ENCODE measurements at places on chromosomes 7 and 10.

- no peak for DNase-seq
Observed at GRCh38 chr10:5508786-5509185, 9.4 kb upstream of the CALML5 start.

DNA sequence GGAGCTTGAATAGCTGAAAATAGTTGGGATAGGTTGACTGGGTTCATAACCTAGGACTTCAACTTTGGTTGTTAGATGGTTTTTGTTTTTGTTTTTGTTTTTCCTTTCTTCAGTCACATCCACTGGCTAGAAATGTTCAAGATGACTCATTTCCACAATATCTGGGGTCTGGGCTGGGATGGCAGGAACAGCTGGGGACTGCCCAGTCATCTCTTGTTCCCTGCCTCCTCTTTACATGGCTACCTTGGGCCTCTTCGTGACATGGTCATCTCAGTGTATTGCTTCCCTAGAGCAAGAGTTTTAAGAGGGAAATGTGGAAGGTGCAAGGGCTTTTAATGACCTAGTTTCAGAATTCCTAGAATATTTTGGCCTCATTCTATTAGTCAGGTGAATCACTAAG, 915.8 kb downstream of the XPNPEP1 start:
- no peak for DNase-seq

DNA sequence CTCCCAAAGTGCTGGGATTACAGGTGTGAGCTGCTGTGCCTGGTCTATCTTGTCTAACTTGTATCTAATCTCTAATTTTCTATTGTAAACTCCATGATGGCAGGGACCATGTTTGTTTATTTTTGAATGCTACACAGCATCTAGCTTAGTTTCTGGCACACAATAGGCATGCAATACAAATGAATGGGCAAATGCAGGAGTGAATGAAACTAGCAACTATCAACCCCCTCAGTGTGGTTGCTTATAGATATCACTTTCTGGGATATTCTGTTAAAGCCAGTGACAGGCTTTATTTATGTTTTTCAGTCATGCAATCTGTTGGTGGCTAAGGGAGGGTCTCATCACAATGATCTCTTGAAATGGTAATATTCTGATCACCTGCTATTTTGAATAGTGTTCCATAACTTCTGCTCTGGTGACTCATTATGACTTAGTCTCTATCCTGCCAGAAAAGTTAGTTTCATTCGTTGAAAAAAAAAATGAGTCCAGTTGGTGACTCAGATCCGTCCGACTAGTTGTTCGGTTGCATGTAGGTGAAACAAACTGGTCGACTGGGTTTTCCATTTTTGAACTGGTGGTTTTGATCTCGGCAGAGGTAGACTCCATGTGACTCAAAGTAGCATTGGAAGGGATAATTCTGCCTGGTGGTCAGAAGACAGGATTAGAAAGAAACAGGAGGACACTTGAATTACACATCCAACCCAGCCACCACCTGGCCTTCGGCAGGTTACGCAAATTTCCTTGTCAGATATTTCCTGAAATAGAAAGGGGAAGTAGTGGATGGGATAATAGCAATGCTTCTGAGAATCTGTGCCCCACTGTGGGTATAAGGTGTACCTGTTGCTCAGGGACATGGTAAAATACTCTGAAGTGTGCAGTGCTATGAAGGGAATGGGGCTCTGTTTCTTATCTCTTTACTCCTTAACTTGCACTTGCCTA, 76.8 kb downstream of the GATA3 start:
- DNase-seq: peak; percentile 52

DNA sequence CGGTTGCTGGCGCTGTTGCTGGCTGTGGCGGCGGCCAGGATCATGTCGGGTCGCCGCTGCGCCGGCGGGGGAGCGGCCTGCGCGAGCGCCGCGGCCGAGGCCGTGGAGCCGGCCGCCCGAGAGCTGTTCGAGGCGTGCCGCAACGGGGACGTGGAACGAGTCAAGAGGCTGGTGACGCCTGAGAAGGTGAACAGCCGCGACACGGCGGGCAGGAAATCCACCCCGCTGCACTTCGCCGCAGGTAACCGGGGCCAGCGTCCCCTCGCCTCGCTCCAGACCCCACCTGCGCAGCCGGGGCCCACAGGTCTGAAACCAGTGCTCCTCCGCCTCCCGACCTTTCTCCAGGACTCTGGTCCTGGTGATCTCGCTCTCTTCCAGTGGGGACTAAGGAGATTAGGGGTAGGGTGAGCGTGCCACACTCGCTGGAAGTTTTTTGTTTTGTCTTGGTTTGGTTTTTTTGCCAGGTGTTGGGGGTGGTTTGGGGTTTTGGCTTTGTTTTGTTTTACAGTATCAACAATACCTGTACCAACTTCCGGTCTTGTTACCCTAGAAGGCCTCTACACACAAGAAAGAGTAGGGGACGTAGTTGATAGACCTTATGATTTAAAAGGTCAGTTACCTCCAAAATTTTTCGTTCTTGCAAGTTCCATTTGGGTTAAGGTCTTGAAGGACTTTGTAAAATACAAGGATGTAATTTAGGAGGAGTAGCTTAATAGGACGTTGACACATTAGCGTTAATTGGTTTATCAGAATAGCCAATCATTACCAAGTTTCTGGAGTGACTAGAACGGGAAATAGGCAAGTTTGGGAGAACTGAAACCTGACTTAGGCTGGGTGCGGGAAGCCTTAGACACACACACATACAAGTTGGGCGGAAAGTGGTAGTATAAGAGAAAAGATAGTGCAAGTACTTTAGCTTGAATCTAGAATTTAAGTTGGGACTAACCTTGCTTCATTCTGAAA, 704 bp downstream of the TNKS2 start:
- peak; percentile 32 for DNase-seq

DNA sequence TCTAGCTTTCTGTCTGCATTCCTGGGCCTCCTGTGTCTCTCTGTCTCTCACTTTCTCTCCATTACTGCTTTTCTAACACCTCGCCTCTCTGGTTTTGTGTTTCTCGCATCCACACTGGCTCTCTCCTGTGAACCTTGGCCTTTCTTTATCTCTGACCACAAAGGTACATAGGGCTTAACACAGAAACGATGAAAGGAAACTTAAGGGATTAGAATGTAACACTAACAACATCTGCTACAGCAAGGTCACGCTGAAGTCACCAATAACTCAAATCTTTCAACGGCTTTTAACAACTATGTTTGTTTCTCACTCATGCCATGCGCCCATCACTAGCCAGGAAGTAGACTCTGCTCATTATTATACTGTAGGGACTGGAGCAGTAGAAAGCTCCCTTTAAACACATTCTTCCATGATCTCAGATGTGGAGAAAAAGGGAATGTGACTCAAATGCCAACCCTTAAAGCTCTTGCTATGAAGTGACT, 9.3 kb upstream of the OR6V1 start:
- no peak for DNase-seq

DNA sequence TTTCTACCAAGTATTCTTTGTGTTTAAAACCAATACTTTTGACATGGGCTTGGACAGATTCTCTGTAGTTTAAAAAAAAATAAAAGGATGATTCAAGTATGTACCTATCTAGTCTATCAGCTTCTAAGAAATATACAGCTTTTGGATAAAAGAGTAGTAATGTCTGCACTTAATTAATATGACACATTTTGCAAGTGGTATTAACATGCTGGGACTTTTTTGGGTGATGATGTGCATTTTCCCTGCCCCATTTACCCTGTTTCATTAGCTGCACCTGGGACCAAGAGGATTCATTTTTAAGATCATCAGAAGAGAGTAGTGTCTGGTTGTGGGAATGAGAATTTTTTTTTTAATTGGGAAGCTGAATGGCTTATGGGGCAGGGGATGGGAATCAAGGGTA, 236.2 kb upstream of the KLF14 start:
- DNase-seq: no peak

- no peak for DNase-seq
Observed at GRCh38 chr10:79254333-79255006, 92.8 kb upstream of the PPIF start.

DNA sequence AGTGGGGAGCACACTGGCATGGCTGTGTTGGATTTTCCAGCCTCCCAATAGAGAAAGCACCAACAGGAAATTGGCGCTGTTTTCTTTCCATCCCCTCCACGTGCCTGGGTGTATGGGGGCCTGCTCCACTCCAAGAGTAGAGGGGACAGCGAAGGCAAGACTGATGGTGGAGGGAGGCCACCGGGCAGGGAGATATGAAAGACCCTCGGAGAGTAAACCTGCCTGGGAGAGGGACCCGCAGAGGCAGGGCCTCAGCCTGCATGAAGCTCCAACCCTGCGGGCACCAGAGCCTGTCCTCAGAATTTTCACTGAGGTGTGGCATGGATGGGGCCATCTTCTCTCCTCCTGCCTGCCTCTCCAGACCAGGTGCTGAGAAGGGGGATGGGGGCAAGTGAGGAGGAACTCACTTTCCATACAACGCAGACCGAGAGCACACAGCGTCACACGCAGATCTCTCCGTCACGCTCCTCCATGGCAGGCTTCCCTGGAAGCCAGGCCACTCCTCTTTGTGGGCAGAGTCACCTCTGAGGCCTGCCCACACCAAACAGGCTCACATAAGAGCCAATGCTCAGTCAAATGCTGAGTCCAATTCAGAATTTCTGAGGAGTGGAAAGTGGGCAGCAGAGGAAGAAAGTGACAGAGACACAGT, 18.8 kb downstream of the ANXA11 start:
- no peak for DNase-seq

GRCh38 chr10:72274730-72275350, 1.1 kb downstream of the DDIT4 start:
- DNase-seq: no peak

DNA sequence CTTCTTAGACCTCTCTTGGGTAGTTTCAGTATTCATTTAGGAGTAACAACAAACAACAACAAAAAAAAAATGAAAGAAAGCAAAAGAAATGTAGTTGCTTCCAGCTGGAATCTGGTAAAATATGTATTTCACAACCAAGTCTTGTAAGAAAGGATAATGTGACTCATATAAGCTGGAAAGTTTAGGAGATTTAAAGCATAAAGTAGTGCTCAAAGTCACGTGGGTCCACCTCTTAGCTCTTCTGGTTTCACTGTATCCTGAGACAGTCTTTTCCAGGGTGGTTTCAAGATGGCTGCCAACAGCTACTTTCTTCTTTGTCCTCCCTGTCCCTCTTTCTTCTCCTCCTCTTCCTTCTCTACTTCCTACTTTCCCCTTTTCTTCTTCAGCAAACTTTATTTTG, 69.5 kb upstream of the CDK13 start:
- no peak for DNase-seq

All from HTR-8/SVneo (cell line).